ENCODE measurements at places on chromosomes 6 and 20. TPM values are rescaled to one million over a fixed set of nuclear protein-coding genes. Genes with fewer than 3 reads are reported as not detected.

GRCh38 chr20:53734006-53734688, 140.5 kb upstream of the ZNF217 start:
- H3K27me3 ChIP-seq, result no peaks in the 10 kb centered on the region
- no peak overlapping the region for H3K4me3 ChIP-seq
- peaks cover 51% of the 10 kb centered on the region for H3K4me1 ChIP-seq
- H3K36me3 ChIP-seq, result peaks cover 3% of the 10 kb centered on the region
- no peak for DNase-seq
- no peak overlapping the region for H3K27ac ChIP-seq

DNA sequence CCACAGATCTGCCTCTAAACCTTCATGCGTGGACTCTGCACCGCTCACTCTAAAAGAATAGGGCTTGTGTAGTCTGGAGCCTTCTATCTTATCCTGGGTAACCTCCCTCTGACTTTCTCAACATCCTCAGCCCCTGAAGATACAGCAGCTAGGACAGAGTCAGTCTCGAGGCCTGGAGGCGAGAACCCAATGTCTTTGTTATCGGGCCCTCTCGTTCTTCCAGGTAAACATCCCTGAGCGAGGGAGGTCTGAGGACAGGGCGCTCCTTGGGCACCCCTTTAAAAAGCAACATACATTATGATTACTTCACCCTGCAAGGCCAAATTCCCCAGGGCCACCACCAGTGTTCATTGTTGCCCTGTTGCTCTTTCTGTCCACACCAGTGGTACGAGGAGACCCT, 110.8 kb upstream of the PRND start:
- peaks cover 6% of the 10 kb centered on the region for H3K4me1 ChIP-seq
- H3K27me3 ChIP-seq, result peaks cover 6% of the 10 kb centered on the region
- DNase-seq, result no peak

- H3K27ac ChIP-seq, result no peak overlapping the region
- no peaks in the 10 kb centered on the region for H3K4me1 ChIP-seq
- no peak overlapping the region for H3K4me3 ChIP-seq
- H3K27me3 ChIP-seq, result peaks cover 6% of the 10 kb centered on the region
- no peak for DNase-seq
These were observed 54.3 kb upstream of the APCDD1L start for GRCh38 chr20:58569241-58570125.

GRCh38 chr20:13322621-13323020, 101.5 kb downstream of the ISM1 start:
- peaks cover 4% of the 10 kb centered on the region for H3K4me1 ChIP-seq
- no peak overlapping the region for H3K4me3 ChIP-seq
- H3K27me3 ChIP-seq, result peaks cover 3% of the 10 kb centered on the region
- H3K36me3 ChIP-seq, result no peaks in the 10 kb centered on the region

- no peak overlapping the region for H3K4me3 ChIP-seq
- no peaks in the 10 kb centered on the region for H3K36me3 ChIP-seq
- peaks cover 7% of the 10 kb centered on the region for H3K4me1 ChIP-seq
- DNase-seq, result no peak
- peaks cover 4% of the 10 kb centered on the region for H3K27me3 ChIP-seq
These were observed 17.6 kb upstream of the SRSF3 start for GRCh38 chr6:36576578-36576977.

DNA sequence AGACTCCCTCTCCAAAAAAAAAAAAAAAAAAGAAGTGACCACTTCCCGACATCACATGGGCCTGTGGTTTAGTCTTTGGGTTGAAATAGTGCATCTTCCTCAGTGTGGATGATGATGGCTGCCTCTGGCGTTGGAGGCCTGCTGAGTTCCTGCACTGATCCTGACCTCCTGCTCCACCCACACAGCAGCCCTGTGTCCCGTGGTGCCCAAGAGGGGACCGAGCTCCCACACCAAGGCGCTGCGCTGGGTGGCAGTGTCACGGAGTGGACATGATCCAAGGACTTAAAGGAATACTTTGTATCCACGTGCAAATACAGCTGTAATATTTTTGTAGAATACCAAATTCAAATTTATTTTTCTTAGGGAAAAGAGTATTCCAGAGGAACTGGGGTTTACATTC, 109.2 kb upstream of the PHACTR3 start:
- H3K36me3 ChIP-seq, result no peaks in the 10 kb centered on the region
- no peaks in the 10 kb centered on the region for H3K4me1 ChIP-seq
- no peak for DNase-seq
- H3K27me3 ChIP-seq, result peaks cover 18% of the 10 kb centered on the region

GRCh38 chr20:609371-609964, 641 bp downstream of the TCF15 start:
- H3K27me3 ChIP-seq, result peaks cover 55% of the 10 kb centered on the region
- no peak for DNase-seq
- peaks cover 9% of the 10 kb centered on the region for H3K4me1 ChIP-seq
- no peak overlapping the region for H3K4me3 ChIP-seq
- no peak overlapping the region for H3K27ac ChIP-seq

DNA sequence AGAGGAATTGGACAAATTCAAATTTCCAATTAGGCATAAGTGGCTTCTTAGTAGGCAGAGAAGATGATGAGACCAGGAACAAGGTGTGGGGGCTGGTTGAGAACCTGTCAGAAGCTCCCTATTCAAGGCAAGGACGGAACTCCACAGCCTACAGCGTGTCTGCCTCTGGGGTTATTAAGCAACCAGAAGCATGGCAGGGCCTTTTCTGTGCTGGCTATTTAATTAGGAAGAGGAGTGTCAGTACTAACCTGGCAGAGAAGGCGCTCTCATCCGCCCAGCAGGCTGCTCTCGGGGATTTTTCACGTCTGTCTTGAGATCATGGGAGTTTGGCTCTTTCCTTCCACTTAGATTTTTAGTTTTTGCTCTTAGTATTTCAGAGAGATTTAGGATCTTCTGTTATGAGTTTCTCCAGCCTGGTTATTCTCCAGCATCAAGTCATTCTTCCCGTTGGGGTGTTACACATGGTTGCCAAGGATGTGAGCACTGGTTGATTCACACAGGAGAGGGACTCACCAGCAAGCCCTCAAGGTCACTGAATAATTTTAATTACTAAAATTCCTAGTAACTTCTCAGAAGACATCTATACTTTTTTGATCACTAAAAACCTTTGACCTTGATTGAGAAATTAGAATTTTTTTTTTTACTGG, 23.9 kb downstream of the ADTRP start:
- no peak for DNase-seq
- no peak overlapping the region for H3K4me3 ChIP-seq
- H3K27me3 ChIP-seq, result no peaks in the 10 kb centered on the region
- no peak overlapping the region for H3K27ac ChIP-seq

DNA sequence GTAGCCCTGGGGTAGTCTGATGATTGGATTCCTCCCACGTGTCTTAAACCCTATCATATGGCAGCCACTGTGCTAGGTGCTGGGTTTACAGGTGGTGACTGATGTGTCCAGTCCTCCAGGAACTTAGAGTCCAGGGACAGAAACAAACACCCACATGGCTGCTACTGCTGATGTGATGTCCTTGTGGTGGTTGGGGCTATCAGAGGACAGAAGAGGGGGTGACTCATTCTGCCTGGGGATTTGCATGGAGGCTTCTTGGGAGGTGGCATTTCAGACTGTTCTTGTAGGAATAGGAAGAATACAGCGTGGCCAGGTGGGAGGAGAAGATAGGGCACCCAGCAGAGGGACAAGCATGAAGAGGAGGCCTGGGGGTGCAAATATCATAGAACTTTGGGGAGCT, 9.8 kb downstream of the RAET1G start:
- H3K4me3 ChIP-seq, result no peak overlapping the region
- H3K27ac ChIP-seq, result no peak overlapping the region
- H3K27me3 ChIP-seq, result peaks cover 10% of the 10 kb centered on the region
- H3K36me3 ChIP-seq, result peaks cover under 1% of the 10 kb centered on the region
- no peak for DNase-seq
- no peaks in the 10 kb centered on the region for H3K4me1 ChIP-seq

DNA sequence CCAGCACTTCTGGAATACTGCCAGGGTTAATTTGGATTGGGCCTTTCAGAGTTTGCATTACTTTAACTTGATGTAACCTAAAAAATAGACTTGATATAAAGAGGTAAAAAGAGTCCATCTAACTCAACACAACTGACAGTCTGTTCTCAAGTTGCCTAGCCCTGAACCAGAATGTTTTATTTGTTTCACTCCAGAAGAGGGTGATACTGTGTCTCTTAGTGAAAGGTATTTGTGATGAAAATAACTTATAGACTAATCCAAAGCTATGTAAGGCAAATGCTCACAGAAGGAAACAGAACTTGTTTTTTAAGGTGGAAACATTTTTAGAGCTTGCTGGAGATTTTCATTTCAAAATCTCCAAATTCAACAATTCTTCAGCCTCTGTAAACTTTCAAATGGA, 469.1 kb upstream of the RUNX2 start:
- no peak overlapping the region for H3K4me3 ChIP-seq
- H3K36me3 ChIP-seq, result peaks cover 27% of the 10 kb centered on the region
- no peak overlapping the region for H3K27ac ChIP-seq
- no peaks in the 10 kb centered on the region for H3K4me1 ChIP-seq
- H3K27me3 ChIP-seq, result no peaks in the 10 kb centered on the region

GRCh38 chr6:127514773-127515227, 4.3 kb downstream of the MTCL3 start:
- H3K4me3 ChIP-seq, result peak overlapping the region; percentile 81
- H3K36me3 ChIP-seq, result peaks cover 16% of the 10 kb centered on the region
- peak; percentile 57 for DNase-seq
- H3K27ac ChIP-seq, result peak overlapping the region; percentile 65

DNA sequence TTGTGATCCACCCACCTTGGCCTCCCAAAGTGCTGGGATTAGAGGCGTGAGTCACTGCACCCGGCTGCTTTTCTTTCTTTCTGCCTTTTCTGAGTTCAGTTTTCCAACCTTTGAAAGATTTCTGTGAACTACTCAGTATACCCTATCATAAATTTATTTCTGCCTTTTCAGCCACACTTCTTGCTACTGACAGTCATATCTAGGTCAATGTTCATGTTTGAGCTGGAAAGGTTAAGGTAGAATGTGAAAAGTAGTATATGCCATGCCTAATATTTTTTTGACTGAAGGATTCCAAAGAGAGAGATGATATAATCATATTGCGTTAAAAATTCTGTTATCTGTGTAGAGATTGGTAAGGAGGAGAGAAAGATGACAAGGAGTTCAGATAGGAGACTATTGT, 25.9 kb upstream of the CEP162 start:
- no peak overlapping the region for H3K27ac ChIP-seq
- H3K4me1 ChIP-seq, result no peaks in the 10 kb centered on the region
- no peak for DNase-seq
- H3K27me3 ChIP-seq, result peaks cover 23% of the 10 kb centered on the region
- H3K36me3 ChIP-seq, result no peaks in the 10 kb centered on the region

Gene FAM217A
- not detected for total RNA-seq

Gene TPD52L1
- total RNA-seq, result not detected

Gene POM121L2
- not detected for total RNA-seq
